ENCODE measurements at places on chromosomes 2 and 18.
A peak's percentile ranks its signal among the peaks of the same experiment; 100 is the strongest.

DNA sequence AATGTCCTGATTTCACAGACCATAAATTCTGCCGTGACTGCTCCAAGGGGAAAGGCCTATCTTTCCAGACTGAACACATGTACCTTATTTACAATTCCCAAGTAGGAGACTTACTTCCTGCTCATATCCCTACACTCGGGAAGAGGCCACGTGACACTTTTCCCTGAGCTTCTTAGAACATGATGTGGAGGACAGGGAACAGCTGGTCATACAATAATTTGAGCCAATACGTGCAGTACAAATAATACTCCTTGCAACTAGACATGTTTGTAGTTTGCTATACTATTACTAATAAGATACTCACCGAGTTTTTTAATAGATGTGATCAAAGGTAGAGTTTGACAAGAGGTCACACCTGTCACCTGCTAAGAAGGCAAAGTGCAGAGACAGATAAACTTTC lies 256.4 kb downstream of the SP3 start:
- no peak for DNase-seq

GRCh38 chr2:109707281-109708147 lies 86.6 kb upstream of the RGPD5 start:
- DNase-seq = no peak

- DNase-seq = no peak
Measured at GRCh38 chr2:173404841-173405750, 50.4 kb downstream of the CDCA7 start.

DNA sequence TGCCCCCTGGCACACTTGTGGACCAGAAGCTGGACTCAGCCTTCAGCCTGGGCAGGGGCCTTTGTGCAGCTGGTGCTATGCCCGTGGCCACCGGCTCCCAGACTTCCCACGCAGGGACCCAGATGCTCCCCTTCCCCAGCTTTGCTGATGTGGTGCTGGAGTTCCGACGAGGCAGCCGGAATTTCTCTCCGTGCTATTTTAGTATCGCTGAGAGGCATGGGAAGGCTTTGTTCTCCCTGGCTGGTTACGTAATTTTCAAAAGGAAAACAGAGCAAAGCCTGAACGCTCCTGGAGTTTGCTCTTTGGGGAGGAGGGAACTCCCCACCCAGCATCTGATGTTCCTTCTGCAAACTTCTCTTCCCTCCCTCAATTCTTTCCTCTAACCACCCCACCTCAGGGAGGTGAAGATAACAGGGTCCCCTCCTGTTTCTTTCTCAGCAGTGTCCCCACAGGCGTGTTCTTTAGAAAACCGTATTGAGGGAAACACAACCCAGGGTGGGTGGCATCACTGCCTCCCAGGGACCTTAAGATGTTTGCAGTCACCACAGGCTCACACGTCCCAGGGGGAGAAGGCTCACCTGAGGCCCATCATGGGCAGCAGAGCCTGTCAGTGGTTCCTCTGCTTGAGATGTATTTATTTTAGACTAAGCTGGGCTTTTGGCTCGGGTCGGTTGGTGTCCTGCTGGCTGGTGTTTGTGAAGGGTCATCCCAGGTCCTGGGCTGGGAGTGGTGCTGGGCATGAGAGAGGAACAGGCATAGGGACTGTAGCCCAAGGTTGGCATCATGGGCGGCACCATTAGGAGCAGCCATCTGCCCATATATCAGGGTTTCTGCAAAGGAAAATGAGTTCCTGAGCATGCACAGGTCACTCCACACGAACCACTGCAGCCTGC lies 95.0 kb downstream of the MAPK4 start:
- no peak for DNase-seq

- DNase-seq = no peak
Measured at GRCh38 chr2:102421890-102422759, 835 bp upstream of the IL18RAP start.

DNA sequence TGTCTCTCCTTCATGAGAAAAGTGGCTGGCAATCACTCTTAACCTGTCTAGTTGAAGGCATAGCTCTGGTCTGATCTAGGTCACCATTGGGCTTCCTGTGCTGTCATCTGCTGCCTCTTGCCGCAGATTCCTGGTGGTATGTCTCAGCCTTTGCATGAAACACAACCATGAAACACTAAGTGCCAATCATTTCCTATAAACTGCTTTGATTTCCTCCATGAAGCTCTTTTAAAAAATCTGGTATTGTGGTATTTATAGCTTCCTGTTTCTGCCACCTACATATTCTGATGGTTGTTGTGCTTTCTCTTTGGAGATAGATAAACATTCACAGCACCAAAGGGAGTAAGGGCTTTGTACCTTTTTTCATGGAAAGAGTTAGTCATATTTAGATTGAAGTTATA lies 120.0 kb upstream of the EPC2 start:
- DNase-seq = no peak

GRCh38 chr2:217631115-217631514 lies 371.7 kb downstream of the TNS1 start:
- no peak for DNase-seq

GRCh38 chr18:62603211-62603610 lies 80.4 kb downstream of the ZCCHC2 start:
- no peak for DNase-seq

- peak; percentile 59 for DNase-seq
Measured at GRCh38 chr2:40668425-40668824, 216.5 kb upstream of the SLC8A1 start.

GRCh38 chr2:61439241-61440002 lies 31.5 kb downstream of the USP34 start:
- DNase-seq = no peak

DNA sequence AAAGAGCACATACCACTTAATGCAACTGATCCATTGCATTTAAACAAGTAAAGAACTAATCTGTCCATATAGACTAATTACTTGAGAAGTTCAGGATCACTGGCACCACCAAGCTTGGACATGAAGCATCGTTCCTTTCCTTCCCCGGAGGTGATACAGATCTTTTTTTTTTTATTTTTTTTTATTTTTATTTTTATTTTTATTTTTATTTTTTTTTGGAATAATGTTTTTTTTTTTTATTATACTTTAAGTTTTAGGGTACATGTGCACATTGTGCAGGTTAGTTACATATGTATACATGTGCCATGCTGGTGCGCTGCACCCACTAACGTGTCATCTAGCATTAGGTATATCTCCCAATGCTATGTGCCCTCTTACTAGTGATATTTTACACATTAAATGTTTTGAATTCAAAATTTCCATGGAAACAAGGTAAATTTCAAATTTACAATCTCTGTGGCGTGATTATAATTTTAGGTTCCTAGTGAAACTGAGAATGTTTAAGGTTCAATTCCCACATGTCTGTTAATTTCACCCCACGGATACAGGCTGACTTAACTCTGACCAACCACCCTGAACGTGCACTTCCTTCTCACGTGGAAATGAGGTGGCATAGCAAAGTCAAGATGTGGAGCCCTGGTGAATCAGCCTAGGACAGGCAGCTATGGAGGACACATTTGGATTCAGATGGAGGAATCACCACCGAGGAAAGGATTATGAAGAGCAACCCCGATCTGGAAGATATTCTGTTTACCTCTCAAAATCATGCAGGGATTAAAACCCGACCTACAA lies 101.6 kb upstream of the THOC1 start:
- DNase-seq = no peak

DNA sequence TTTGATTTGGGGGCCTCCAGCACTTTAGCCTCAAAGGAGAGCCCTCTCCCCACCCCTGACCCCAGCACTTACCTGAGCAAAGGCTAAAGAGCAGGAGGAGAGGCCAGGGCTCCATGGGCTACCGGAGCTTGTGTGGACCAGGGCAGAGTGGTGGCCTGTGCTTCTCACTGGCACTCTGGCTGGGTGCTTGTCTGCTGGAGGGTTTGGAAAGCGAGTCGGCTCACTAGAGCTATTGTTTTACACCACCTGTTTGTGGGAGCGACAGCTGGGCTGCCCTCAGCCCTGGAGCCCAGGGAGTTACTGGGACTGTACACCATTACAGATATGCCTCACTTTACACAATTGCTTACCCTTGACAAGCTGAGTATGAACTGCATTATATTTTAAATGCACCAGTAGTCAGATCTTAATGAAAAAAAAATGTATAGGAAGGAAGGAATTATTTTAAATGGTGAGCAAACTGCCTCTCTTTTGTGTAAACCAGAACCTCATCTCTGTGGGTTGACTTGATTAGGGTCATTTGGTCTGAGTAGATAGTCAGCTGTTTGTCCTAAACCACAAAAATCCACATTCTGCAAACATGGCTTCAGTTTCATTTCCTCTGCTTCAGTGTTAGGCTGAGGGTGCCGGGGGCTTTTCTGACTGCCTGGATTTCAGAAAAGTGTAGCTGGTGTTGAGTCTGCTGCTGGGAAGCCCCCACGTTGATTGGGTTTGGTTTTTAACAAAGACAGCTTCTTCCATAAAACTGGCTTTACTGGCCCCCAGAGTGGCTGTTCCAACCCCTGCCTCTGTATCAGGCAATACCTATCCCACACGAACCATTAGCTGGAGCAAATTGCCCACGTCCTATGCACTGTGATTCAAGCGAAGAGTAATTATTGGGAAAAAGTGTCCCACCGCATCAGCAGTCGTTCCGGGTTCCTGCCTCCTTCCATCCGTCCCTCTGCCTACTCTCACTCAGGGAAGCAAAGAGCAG lies at the start of gene CHRNA1:
Gene CHRNA1, minus strand, starts transcription at position 193 of the 976 bp plus-strand sequence. Its CDS starts 78 bp downstream, at position 115.
- DNase-seq = no peak

DNA sequence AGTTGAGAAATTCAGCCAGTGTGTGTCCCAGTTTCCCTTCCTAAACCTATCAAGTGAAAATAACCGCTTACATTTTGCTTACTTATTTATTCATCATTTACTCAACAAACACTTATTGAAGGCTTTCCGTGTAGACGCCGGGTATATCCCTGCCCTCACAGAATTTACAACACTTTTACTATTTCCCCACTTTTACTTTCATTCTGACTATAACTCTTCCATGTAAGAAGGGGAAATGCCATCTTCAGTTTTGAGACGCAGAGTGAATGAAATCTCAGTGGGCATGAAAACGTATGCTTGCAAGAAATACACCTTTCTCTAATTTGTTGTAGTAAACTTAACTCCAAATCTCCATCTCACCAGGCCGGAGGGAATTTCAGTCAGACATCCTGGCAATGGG lies 251.0 kb upstream of the CHAC2 start:
- no peak for DNase-seq

DNA sequence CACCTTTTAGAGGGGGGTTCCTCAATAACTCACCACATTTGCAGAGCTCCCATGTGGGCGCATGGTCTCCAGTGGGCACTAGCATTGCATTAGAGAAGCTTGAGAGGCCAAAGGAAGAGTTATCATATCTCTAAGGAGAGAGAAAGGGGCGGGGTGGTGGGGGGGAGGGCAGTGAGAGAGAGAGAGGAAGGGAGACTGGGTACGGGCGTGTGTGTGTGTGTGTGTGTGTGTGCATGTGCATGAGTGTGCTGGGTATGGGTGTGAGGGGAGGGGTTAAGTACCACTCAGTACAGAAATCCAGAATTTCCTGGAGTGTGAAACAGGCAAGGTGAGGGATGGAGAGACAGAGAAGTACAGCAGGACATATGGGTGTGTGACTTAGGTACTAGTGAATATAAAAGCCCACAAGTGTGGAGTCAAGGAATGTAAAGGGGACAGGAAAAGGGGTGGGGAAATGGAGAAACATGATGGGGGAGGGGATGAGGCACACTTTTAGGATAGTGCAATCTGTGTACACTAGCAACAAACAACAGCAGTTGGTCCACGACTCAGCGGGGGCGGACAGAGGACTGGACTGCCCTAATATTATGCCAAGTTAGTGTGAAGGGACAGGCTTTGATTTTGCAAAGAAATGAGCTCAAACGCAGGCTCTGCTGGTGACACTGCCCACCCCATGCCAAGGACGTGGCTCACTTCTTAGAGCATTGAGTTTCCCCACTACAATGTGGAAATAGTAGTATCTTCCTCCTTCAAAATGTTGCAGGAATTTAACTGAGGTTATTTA lies 91.3 kb downstream of the SPRED2 start:
- no peak for DNase-seq
